ENCODE measurements at places on chromosomes 3 and 15. TPM values are rescaled to one million over a fixed set of nuclear protein-coding genes. Genes with fewer than 3 reads are reported as not detected.

- DNase-seq = no peak
Observed at GRCh38 chr3:99953596-99953995, 135.9 kb downstream of the CMSS1 start.

GATM gene
- total RNA-seq = 254 TPM

DNA sequence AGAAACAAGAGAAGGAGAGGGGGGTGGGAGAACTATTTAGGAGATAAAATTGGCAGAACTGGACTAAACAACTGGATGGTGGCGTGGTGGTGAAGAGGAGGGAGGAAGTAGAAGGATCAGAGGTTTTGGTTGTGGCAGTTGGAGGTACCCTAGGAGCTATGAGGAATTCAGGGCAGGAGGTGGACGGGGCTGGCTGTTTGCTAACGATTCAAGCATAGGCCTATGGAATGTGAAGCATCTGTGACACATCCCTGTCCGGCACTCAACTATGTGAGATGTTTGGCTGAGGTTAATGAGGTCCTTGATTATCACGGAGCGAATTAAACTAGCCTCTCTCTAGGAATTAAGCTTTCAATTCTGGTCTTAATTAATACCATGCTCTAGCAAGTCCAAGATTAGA lies 13.5 kb downstream of the TARS3 start:
- DNase-seq = no peak

DNA sequence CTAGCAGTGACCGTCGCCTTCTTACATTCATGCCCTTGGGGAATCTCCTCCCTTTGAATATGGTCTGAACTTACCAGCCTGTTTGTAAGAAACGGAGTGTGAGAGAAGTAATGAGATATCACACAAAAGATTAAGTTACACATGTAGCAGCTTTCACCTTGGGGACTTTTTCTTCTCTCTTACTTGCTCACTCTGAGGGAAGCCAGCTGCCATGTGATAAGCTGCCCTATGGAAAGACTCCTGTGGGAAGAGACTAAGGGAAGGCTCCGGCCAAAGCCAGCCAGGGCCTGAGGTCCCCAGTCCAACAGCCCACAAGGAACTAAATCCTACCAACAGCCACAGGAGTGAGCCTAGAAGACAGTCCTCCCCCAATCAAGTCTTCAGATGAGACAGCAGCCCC lies 190.4 kb upstream of the TSC22D2 start:
- no peak for DNase-seq

GRCh38 chr3:99143493-99143892 lies 242.0 kb upstream of the DCBLD2 start:
- no peak for DNase-seq

DNA sequence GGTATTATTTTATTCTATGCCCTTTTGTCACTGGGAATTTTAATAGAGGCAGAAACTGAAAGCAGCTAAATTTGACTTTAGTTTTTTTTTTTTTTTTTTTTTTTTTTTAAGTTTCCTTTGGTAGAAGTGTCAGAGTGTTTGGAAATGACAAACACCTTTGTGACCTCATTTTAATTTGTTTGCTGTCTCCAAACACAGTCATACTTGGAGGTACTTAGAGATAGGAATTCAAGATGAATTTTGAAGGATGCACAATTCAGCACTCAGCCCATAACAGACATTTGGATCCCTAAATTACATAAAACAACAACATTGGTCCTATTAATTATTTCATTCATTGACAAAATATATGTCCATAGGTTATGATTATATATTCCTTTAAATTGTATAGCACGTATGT lies 43.4 kb upstream of the NAALADL2 start:
- no peak for DNase-seq

DNA sequence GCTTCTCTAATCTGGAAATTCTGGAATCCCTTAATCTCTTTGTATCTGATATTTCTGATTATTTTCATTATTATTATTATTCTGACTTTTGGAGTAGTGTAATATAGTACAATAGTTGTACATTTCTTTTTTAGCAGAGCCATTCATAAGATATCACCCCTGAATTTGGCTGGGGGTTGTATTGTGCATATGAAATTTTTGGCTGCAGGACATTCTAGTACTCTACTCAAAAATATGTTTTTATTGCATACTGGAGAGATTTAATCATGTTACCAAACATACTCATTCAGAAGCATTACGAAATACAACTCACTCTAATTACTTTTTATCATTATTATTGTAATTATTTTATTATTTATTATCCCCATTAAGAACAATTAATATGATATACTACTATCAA lies 589.7 kb upstream of the KCNMB2 start:
- DNase-seq = no peak

GRK7 gene
- 0.17 TPM for total RNA-seq

DNA sequence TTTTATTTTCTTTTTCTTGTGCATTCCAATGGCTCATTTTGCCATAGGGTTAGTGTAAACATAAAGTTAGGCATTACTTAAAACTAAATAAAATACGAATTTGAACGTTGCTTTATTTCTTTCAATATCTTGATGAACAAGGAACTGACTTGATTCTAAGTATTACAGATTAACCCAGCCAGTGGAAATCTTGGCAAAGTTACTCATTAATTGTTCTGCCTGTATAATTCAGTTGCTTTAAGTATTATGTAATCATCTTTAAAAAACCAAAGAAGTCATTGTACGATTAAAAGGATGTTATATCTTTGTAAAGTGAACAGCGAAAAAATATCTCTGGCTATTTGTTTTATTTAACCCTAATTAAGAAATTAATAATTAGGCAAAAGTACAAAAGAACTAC lies 737.9 kb upstream of the BCHE start:
- DNase-seq = no peak

ASB14 gene
- not detected for total RNA-seq

CELSR3 gene
- 0.41 TPM for total RNA-seq

MYZAP gene
- total RNA-seq = 14.9 TPM

BLOC1S6 gene
- total RNA-seq = 46.0 TPM

ZCWPW2 gene
- 0.80 TPM for total RNA-seq

DNA sequence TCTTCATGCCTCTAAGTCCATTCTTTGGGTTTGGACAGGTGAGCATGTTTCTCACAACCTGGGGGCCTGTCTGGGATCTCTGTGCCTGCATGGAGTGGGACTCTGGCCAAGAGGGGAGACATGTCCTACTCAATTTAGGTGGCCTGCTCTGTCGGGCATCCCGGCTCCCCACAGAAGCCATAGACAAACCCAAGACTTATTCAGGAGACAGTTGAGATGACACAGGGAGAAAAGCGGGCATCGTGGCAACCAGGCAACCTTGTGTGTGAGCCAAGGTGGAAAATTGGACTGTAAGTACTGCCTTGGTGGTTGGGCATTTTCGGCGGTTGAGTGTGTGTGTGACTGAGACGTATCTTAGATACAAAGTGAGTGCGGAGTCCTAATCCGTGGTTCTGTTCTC lies 40.5 kb downstream of the PPCDC start:
- no peak for DNase-seq

CFAP100 gene
- total RNA-seq = not detected

- DNase-seq = no peak
Observed at GRCh38 chr3:102979191-102979590, 544.4 kb downstream of the ZPLD1 start.

GRCh38 chr3:11562277-11562881 lies 81.3 kb downstream of the VGLL4 start:
- no peak for DNase-seq

DNA sequence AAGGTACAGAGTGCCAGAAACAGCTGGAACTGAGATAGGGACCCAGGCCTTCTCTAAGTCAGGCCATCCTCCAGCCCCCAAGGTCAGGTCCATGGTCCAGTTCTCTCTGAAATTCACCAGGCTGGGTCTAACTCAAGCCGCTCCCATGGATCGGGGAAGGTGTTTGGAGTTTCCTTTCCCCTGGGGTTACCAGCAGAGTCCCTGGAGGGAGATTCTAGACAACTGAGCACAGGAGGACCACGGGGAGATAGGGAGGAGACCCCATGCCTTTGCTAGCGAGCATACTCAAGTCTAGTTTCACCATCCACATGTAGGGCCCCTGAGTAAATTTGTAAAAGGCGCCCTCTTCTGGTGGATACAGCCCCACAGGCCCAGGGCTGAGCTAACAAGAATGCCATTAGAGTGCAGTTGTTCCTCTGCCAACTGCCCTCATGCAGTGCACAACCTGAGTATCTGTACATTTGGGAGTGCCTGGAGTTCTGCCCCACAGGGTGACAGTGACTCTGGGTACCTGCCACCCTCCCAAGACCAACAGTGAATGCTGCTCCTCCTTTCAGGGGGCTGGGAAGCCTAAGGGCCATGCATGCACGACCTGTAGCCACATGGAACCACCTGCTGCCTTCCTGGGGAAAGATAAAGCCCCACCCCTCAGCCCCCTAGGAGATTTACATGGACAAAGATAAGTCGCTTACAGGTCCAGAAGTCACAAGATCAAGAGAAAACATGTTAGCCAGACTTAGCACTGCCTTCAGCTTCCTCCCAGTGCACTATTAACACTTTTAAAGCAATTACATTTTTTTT lies 89.0 kb downstream of the IQSEC1 start:
- DNase-seq = peak; percentile 73

GRCh38 chr15:41281236-41281635 lies 50.2 kb downstream of the CHP1 start:
- DNase-seq = no peak

GRIP2 gene
- 0.27 TPM for total RNA-seq

- no peak for DNase-seq
Observed at GRCh38 chr3:80553211-80553610, 785.4 kb upstream of the ROBO1 start.

DNA sequence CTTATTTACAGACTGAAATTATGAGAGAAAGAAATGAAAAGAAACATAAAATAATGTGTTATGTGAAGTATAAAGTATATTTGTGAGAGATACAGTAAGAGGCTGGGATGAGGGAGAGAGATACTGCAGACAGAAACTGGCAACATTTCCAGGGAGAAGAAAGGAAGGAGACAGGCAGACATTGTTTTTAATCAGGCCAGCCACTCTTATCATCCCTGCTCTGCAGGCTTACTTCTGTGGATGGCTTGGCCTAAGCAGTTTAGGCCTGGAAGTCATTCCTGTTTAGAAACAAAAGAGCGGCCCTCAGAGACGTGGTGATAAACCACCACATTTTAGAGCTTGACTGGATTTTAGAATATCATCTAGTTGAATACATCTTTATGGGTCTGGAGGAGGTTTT lies 12.4 kb downstream of the PCCB start:
- DNase-seq = no peak

DNA sequence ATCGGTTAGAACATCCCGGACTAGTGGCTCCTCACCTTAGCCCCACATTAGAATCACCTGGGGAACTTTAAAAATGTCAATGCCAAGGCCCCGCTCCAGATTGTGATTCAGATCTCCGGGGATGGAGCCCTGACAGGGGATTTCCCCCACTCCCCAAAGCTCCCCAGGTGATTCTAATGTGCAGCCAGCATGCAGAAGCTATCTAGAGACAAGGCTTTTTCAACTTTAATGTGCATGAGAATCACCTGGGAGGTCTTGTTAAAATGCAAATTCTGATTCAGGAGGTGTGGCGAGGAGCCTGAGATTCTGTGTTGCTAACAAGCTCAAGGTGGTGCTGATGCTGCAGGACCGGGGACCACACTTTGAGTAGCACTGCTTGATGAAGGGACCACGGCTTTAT lies 156.7 kb downstream of the RAB11A start:
- DNase-seq = no peak

DNA sequence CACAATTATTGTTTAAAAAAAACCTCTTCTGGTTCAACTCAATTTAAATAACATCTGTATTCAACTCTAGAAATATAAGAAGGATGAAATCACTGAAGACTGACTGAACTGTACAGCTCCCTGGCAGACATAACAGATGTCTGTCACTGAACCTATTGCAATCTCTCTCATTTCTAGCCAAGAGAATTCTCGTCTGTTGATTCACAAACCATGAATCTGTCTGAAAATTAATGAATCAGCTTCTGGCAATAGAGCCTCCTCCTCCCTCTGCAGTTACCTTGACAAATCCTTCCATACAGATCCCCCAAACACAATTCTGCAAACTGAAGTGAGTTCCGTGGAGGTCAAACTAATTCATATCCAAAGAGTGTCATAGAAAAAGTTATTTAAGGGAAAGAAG lies 561.4 kb downstream of the PYDC2 start:
- DNase-seq = no peak

- no peak for DNase-seq
Observed at GRCh38 chr3:185844051-185844450, 19.2 kb upstream of the IGF2BP2 start.

RAB11A gene
- total RNA-seq = 178 TPM

GRCh38 chr15:100596792-100597191 lies 5.2 kb downstream of the LINS1 start:
- DNase-seq = peak; percentile 24

- DNase-seq = no peak
Observed at GRCh38 chr15:38708672-38709180, 144.1 kb upstream of the RASGRP1 start.

GRCh38 chr3:106789276-106789675 lies 588.0 kb upstream of the CCDC54 start:
- DNase-seq = no peak

GRCh38 chr3:42117175-42118008 lies 26.2 kb downstream of the TRAK1 start:
- DNase-seq = peak; percentile 45

DNA sequence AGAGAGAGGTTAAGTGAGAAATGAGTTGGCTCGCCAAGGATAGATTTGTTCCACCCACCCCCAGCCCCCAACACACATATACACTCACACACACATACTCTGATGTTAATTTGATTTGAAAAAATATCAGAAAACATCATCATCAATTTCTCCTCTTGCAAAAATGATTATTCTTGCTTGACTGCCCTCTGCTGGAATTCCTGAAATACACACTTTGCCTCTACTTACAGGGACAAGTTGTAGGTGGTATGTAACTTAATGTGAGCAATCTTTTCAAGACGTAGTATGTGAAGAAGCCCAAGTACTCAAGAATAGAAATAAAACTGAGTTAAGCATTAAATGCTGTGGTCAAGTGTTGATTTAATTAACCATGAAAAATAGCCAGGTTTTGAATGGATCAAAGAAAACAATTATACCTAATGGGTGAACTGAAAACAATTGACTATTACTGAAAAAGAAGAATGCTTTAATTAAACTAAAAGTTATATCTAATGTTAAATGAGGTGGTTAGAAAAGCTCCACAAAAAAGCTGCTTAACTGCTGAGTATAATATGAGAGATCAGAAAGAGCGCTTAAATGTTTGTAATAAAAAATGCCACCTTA lies 46.6 kb upstream of the MDFIC2 start:
- DNase-seq = no peak

GRCh38 chr3:117708601-117709000 lies 999.0 kb downstream of the TUSC7 start:
- DNase-seq = no peak

GRCh38 chr3:45597171-45597570 lies 2.6 kb downstream of the LIMD1 start:
- DNase-seq = no peak

GHSR gene
- total RNA-seq = not detected

TMC3 gene
- total RNA-seq = 0.14 TPM

All from prostate gland (tissue), 2 donors.